ENCODE measurements at places on chromosomes 7 and 10.

- no peak for DNase-seq
Observed at GRCh38 chr10:129277841-129278240, 189.2 kb upstream of the MGMT start.

- DNase-seq, result no peak
Observed at GRCh38 chr10:28120043-28120749, 121.3 kb upstream of the ODAD2 start.

- no peak for DNase-seq
Observed at GRCh38 chr10:107790271-107790670, 625.8 kb upstream of the SORCS1 start.

DNA sequence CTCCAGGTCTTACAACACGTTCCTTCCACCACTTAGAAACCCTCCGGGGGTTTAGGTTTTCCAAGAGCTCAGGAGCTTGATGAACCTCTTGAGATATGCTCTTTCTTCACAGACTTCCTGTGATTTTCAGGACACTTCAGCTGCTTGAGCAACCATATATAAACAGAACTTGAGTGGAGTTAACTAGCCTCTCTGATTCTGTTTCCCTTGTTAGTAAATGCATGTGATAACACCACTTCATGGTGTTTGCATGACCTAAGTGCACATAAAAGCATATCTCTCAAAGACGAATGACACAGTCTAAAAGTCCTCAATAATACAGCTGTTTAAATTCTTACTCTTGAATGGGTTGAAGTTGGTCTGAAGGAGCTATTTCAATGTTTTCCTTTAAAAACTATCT, 9.9 kb downstream of the PRR15 start:
- no peak for DNase-seq

DNA sequence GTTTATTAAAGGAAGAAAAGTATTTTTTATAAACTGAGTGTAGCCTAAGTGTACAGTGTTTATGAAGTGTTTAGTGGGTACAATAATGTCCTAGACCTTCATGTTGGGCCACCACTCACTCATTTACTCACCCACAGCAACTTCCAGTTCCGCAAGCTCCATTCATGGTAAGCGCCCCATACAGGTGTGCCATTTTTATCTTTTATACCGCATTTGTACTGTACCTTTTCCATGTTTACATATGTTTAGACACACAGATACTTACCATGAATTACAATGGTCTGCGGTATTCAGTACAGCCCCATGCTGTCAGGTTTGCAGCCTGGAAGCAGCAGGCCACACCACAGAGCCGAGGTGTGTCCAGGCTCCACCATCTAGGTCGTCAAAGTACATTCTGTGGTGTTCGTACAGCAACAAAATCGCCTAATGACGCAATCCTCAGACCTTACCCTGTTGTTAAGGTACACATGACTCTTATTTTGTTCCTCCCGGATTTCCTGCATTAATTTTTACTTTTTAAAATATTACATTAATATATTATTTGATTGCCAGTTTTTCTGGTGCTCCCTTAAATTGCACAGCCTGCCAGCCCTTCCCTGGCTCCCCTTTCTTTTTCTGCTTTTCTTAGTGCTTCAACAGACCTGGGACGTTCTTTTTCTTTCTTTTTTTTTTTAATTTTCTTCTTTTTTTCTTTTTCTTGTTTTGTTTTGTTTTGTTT, 881 bp upstream of the SSBP1 start:
- DNase-seq, result peak; percentile 18

- DNase-seq, result no peak
Observed at GRCh38 chr10:132066186-132066585, 440 bp downstream of the JAKMIP3 start.

DNA sequence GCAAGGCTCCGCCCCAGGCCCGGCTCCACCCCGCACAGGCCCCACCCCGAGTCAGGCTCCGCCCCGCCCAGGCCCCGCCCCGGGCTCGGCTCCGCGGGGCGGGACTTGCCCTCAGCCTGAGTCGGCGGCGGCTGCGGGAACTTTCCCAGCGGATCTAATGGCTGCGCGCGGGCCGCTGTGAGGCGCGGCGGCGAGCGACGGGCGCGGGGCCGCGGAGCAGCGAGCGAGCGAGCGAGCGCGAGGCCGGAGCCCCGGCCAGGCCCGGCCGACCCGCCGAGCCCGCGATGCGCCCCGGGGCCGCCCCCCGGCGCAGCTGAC, at the start of gene INPP5A:
Gene INPP5A (plus strand): TSS at position 104 of the 318 bp plus-strand sequence. CDS start 310 bp downstream, outside the sequence.
- DNase-seq, result no peak

- DNase-seq, result peak; percentile 8
Observed at GRCh38 chr10:132397036-132397541, at the start of gene PWWP2B. Gene PWWP2B (plus strand): TSS chr10:132397200. CDS start chr10:132397227, 27 bp downstream.

GRCh38 chr10:3748484-3748883, 36.5 kb downstream of the KLF6 start:
- DNase-seq, result no peak

DNA sequence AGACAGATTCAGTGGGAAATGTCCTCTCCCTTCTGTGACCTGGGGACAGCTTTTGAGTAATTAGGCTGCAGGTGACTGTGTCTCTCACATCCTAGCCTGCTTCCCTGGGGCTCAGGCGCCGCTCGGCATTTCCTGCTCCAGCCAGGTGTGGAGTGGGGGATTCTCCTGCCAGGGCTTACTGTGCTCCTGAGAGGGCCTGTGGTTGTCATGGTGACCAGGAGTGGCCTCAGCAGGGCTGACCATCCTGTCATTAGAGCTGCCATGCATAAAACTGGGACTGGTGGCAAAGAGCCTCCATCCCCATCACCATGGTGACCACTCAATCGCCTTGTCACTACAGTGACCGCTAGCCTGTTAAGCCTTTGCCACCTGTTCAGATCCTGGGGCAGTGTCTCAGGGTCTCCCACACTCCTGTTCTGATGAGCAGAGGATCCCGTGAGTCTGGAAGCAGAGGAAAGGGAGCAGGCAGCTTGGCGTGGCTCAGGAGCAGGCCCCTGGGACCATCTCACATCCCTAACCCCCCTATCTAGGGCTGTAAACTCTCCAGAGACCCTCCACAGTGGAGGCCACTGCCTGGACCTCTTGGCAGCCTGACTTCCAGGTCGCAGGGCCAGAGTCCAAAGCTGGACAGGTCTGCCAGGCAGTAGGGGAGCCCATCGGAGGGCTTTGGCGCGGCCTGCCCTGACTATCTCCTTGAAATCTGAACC, at the start of gene GCK:
Gene GCK (minus strand): TSS at position 154 of the 707 bp plus-strand sequence. CDS start 486 bp downstream, outside the sequence.
- DNase-seq, result no peak

DNA sequence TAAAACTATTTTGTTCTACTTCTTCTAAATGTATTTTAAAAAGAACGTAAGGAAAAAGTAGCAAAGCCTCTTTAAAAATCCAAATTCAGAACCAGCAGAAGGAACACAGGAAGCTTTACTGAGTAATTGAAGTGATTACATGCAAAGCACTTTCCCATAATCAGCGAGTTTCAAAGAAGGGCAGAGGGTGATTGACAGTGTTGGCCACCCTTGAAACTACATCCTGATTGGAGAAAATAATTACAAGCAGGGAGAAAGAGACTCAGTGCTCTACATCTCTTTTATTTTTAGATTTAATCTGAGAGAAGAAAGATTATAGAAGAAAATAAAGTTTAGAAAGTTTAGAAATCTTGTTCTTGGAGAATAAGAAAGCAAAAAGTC, 20.3 kb upstream of the HGF start:
- DNase-seq, result no peak

- DNase-seq, result no peak
Observed at GRCh38 chr10:29559996-29560395, 74.8 kb downstream of the SVIL start.

- DNase-seq, result no peak
Observed at GRCh38 chr7:50270531-50271018, 33.9 kb upstream of the IKZF1 start.

DNA sequence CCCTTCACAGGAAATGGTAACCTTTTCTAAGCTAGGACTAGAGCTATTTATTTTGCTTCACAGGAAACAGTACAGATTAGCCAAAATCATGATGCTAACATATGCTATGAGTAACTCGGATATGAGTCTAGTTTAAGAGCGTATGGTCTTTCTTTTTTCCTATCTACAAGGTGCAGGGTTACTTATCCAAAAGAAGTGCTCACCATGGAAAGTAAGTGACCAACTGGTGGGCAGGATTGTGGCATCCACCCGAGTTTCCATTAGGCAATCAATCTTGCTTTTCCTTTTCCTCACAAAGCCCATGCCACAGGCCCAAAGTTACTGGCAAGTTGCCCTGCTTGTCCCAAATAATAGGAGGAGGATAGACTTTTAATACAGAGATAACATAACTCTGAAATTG, 765.1 kb upstream of the POM121L12 start:
- DNase-seq, result no peak

GRCh38 chr7:33273356-33273755, 144.0 kb downstream of the BBS9 start:
- DNase-seq, result no peak

DNA sequence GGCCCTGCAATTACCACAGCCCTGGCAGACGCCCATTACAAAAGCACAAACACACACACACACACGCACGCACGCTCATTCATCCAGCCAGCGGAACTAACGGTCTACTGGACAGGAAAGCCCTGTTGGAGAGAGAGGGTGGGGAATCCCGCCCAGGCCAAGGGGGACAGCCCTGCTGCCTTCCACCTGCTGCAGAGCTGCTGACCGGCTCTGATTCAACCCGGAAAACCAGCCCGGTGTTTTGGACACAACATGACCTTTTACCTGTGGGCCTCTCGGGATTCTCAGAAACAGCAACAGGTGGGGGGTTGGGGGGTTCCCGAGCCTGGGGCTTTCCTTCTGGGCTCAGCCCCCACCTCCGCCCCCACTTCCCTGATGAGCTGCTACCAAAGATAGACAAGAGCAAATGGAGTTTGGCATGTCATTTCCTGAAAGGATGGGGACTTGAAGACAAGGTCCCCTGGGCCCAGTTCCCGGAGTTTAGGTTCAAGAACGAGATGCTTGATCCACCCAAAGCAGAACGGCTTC, 18.5 kb upstream of the SERPINE1 start:
- DNase-seq, result no peak

DNA sequence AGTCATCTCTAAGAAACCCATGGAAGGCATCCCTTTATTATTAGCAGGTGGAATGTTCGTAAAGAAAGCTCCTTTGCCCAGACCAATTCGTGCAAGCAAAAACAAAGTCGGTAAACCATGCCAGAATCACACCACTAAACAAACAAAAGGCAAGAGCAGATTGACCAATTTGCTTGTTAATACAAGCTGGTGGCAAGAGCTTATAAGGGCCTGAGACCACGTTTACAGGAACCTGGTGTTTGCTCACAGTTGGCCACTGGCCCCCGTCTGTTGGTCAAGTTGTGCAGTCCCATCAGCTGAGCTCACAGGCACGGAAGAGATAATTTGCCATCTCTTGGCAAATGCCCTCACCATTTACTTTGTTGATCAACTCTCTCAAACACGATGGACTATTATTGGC, 342.2 kb upstream of the MKI67 start:
- no peak for DNase-seq

- no peak for DNase-seq
Observed at GRCh38 chr7:149245744-149246143, 6.3 kb downstream of the ZNF212 start.

DNA sequence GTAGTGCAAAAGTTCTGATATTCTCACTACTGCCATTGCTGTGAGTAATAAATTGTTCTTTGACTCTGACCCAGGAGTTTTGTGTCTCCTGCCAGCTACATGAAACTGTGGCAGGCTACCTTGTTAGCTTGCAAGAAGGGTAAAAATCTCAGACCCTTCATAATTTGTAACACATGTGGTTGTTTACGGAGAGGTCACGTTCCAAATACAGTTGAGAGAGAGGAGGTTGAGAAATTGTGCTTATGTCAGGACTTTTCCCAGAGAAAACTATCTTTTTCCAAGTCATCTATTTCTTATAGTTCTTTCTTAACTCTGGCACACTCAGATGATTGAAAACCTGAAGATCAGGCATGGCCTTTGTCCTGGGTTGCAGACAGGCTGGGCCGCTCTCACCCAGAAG, 114.4 kb upstream of the SVIL start:
- DNase-seq, result no peak

GRCh38 chr7:13898957-13899670, 90.4 kb downstream of the ETV1 start:
- DNase-seq, result no peak
